ENCODE measurements at places on chromosomes 6 and 20. TPM values are rescaled to one million over a fixed set of nuclear protein-coding genes. Genes with fewer than 3 reads are reported as not detected.

IL17A gene
- not detected for total RNA-seq

PROKR2 gene
- total RNA-seq = 0.66 TPM

CCN6 gene
- total RNA-seq = not detected

CNR1 gene
- 70.8 TPM for total RNA-seq

PABPC1L gene
- total RNA-seq = 12.0 TPM

HDAC2 gene
- 69.3 TPM for total RNA-seq

DNA sequence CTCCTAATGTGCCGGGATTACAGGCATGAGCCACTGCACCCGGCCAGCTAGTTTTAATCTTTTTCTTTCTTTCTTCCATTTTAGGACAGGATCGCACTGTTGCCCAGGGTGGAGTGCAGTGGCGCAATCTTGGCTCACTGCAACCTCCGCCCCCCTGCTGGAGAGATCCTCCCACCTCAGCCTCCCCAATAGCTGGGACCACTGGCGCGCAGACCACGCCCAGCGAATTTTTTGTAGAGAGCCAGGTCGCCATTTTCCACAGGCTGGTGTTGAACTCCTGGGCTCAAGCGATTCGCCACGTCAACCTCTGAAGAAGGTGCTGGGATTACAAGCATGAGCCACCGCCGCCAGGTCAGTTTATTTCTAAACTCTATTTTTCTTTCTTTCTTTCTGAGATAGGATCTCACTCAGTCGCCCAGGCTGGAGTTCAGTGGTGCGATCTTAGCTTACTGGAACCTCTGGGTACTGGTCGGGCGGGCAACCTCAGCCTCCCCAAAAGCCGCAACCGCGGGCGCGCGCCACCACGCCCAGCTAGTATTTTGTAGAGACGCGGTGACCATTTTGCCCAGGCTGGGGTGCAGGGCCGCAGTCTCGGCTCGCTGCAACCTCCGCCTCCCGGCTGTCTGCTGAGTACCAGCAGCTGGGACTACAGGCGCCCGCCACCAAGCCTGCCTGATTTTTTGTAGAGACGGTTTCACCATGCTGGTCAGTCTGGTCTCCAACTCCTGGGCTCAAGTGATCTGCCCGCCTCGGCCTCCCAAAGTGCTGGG, 20.0 kb upstream of the LIN28B start:
- no peak overlapping the region for H3K27ac ChIP-seq
- no peak overlapping the region for H3K4me3 ChIP-seq
- H3K27me3 ChIP-seq = peaks cover 5% of the 10 kb centered on the region
- H3K36me3 ChIP-seq = peaks cover 3% of the 10 kb centered on the region

- H3K27me3 ChIP-seq = no peaks in the 10 kb centered on the region
- H3K36me3 ChIP-seq = no peaks in the 10 kb centered on the region
- H3K4me3 ChIP-seq = no peak overlapping the region
- no peak overlapping the region for H3K27ac ChIP-seq
- no peak for DNase-seq
Measured at GRCh38 chr6:150189122-150189521, 46.3 kb downstream of the PPP1R14C start.

GRCh38 chr6:83442752-83443151, 11.9 kb upstream of the ME1 start:
- no peaks in the 10 kb centered on the region for H3K27me3 ChIP-seq
- no peak overlapping the region for H3K4me3 ChIP-seq
- no peaks in the 10 kb centered on the region for H3K36me3 ChIP-seq
- DNase-seq = no peak
- H3K4me1 ChIP-seq = no peaks in the 10 kb centered on the region

DNA sequence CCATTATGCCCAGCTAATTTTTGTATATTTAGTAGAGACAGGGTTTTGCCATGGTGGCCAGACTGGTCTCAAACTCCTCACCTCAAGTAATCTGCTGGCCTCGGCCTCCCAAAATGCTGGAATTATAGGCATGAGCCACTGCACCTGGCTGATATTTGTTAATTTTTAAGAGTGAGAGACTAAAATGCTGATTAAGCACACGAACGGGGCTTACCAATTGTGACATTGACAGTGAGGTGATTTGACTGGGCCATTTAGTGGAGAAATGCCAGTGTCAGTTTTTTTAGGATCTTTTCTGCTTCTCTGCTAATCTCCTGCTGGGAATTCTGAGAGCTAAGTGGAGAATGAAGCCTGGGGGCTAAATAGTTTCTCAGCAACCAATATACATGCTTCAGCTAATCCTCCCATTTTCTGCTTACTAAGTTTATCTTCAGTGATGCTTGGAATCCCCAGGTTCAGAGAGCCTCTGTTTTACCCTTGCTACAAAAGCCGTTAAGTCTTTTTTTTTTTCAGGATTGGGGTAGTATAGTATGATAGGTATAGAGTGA, 9.8 kb upstream of the DEFB123 start:
- no peak for DNase-seq
- no peak overlapping the region for H3K4me3 ChIP-seq
- H3K4me1 ChIP-seq = no peaks in the 10 kb centered on the region

DNA sequence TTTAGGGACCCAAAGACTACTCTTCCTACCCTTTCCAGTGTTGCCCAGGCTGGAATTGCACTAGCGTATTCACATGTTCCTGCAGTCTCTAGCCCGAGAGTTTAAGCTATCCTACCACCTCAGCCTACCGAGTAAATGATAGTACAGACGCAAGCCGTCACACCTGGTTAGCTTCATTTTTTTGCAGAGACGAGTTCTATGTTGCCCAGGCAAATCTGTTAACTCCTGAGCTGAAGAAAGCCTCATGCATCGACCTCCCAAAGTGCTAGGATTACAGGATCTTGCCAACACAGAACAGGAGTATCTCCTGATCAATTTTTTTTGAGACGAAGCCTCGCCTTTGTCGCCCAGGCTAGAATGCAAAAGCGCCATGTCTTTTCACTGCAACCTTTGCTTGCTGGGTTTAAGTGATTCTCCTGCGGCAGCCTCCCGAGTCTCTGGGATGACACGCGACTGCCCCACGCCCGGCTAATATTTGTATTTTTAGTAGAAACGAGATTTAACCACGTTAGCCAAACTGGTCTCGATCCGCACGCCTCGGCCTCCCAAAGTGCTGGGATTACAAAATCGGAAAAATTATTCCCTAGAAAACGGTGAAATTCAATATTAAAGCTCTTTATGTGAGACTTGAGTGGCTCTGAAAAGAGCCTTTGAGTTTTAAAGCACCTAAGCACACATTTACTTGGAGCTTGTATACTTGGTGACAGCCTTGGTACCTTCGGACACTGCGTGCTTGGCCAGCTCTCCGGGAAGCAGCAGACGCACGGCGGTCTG, 128.5 kb downstream of the HFE start:
- DNase-seq = no peak
- no peaks in the 10 kb centered on the region for H3K36me3 ChIP-seq
- H3K4me1 ChIP-seq = peaks cover 30% of the 10 kb centered on the region
- no peaks in the 10 kb centered on the region for H3K27me3 ChIP-seq
- H3K4me3 ChIP-seq = peak overlapping the region; percentile 95
- H3K27ac ChIP-seq = peak overlapping the region; percentile 100

DNA sequence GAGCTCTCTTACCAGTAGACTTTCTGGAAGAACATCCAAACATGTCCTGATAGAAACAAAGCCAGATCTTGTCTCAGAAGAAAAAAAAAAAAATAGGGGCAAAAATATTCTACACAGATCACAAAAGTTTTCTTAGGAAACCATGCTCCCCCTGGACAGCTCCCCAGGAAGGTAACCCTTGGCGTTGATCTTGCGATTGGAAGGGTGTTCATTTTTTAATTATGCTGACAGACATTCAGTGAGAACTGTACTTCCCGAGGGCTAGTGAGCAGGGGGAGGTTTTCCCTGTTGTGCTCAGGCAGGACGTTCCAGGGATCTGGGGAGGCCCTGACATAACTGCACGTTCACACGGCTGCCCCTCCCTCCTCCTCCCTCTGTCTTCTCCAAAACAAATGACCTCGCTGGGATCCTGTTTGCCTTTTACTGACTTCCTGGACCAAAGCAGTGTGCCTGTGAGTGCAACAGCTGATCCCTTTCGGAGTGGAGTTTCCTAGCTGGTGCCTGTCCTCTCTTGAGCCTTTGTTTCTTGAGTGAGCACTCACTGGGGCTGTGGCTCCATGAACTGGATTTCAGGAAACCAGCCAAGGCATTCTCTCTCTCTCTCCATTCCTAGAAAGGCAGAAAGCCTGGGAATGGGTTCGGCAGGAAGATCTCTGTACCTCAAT, 46.7 kb downstream of the MARCKS start:
- H3K27ac ChIP-seq = peak overlapping the region; percentile 83
- no peak overlapping the region for H3K4me3 ChIP-seq
- peaks cover 7% of the 10 kb centered on the region for H3K4me1 ChIP-seq

DNA sequence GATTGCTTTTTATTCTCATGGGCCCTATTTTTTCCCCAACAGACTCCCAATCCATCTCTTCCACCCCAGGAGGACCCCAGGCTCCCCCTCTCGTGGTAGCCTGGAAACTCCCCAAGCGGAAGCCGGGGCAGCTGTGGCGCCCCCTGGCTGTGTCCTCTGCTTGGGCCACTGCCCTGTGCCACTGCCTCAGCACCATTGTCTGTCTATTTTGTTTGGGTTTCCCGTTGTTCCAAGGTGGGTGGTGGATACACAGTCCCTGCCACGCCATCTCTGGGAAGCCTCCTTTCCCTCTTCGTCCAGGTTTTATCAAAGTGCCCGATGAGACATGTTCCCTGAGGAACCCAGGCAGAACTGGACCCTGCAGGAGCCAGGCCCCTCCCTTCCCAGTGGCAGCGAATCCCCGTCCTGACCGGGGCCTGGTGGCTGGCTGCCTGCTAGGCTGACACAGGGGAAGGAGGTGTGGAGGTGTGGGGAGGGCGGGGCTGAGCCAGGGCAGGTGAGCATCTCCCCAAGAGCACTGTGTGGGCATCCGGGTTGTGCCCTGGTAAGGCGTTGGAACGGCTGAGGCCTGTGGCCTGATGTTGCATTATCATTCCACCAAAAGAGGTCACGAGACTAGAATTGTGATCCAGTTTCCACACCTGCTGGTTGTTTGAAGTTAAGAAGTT, 228.2 kb downstream of the CDH4 start:
- no peaks in the 10 kb centered on the region for H3K27me3 ChIP-seq
- no peak for DNase-seq
- no peak overlapping the region for H3K4me3 ChIP-seq
- H3K36me3 ChIP-seq = no peaks in the 10 kb centered on the region

- no peak overlapping the region for H3K4me3 ChIP-seq
- H3K4me1 ChIP-seq = no peaks in the 10 kb centered on the region
- no peak for DNase-seq
- no peak overlapping the region for H3K27ac ChIP-seq
- H3K36me3 ChIP-seq = peaks cover 18% of the 10 kb centered on the region
- no peaks in the 10 kb centered on the region for H3K27me3 ChIP-seq
Measured at GRCh38 chr20:56381501-56381900, 10.5 kb downstream of the AURKA start.

DNA sequence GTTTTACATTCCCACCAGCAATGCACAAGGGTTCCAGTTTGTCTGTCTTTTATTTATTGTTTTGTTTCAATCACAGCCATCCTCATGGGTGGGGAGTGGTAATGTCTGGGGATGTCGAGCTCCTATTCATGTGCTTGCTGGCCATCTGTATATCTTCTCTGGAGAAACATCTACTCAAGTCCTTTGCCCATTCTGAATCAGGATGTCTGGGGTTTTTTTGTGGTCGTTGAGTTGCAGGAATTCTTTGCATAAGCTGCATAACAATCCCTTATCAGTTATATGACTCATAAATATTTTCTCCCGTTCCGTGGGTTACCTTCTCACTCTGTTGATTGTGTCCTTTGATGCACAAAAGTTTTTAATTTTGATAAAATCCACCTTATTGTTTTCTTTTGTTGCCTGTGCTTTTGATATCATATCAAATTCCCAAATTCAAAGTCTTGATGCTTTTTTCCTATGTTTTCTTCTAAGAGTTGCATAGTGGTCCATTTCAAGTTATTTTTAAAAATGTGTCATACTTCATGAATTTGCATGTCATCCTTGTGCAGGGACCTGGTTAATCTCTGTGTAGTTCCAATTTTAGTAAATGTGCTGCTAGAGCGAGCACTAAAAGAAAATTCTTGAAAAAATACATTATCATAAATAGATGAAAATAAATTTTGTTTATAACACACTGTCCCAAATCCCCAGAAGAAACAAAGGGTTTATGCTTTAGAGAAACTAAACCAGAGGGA, 54.9 kb upstream of the PDE10A start:
- H3K4me1 ChIP-seq = no peaks in the 10 kb centered on the region
- H3K4me3 ChIP-seq = no peak overlapping the region
- no peak overlapping the region for H3K27ac ChIP-seq

- H3K4me1 ChIP-seq = no peaks in the 10 kb centered on the region
- H3K36me3 ChIP-seq = no peaks in the 10 kb centered on the region
- no peak overlapping the region for H3K4me3 ChIP-seq
- H3K27ac ChIP-seq = no peak overlapping the region
- H3K27me3 ChIP-seq = no peaks in the 10 kb centered on the region
- DNase-seq = no peak
Measured at GRCh38 chr6:47396401-47397069, 81.1 kb upstream of the CD2AP start.

- H3K27me3 ChIP-seq = no peaks in the 10 kb centered on the region
- no peaks in the 10 kb centered on the region for H3K4me1 ChIP-seq
- no peak overlapping the region for H3K4me3 ChIP-seq
Measured at GRCh38 chr6:141467881-141468280, 664.8 kb upstream of the GJE1 start.

GRCh38 chr6:142953373-142954273, 8.6 kb upstream of the HIVEP2 start:
- H3K36me3 ChIP-seq = no peaks in the 10 kb centered on the region
- no peaks in the 10 kb centered on the region for H3K27me3 ChIP-seq

- no peaks in the 10 kb centered on the region for H3K27me3 ChIP-seq
- peaks cover 12% of the 10 kb centered on the region for H3K4me1 ChIP-seq
- H3K27ac ChIP-seq = no peak overlapping the region
- peaks cover 7% of the 10 kb centered on the region for H3K36me3 ChIP-seq
- H3K4me3 ChIP-seq = no peak overlapping the region
Measured at GRCh38 chr6:30264743-30265142, 51.5 kb upstream of the TRIM26 start.

DNA sequence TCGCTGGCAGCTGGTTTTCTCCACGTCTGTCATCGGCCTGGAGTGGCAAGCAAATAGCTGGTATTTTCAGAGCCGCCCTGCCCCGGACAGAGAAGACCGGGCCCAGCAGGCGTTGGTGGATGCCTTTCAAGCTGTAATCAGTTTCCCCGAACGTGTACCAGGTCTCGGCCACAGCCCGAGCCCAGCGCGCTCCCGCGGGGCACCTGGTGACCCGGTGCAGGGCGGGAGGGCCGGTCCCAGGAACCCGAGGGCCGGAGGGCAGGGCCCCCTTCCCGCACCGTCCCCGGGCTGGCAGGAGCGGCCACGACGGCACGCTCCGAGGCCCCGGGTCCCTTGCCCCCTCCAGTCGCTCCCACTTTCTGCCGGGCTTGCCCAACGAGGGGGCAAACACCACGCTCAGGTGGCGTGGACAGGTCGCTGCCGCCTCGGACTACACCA, 348 bp upstream of the PYGB start:
- peak overlapping the region; percentile 62 for H3K27ac ChIP-seq
- no peaks in the 10 kb centered on the region for H3K27me3 ChIP-seq
- no peak for DNase-seq
- peak overlapping the region; percentile 47 for H3K4me3 ChIP-seq

GRCh38 chr20:13119583-13119982, 101.5 kb upstream of the ISM1 start:
- DNase-seq = peak; percentile 94
- no peak overlapping the region for H3K4me3 ChIP-seq
- no peaks in the 10 kb centered on the region for H3K36me3 ChIP-seq
- no peak overlapping the region for H3K27ac ChIP-seq

- H3K27me3 ChIP-seq = no peaks in the 10 kb centered on the region
- no peak overlapping the region for H3K4me3 ChIP-seq
- DNase-seq = no peak
- no peaks in the 10 kb centered on the region for H3K4me1 ChIP-seq
- no peaks in the 10 kb centered on the region for H3K36me3 ChIP-seq
- H3K27ac ChIP-seq = no peak overlapping the region
Measured at GRCh38 chr6:131073577-131073976, 10.5 kb upstream of the EPB41L2 start.
